ENCODE measurements at places on chromosomes 1 and 21.

DNA sequence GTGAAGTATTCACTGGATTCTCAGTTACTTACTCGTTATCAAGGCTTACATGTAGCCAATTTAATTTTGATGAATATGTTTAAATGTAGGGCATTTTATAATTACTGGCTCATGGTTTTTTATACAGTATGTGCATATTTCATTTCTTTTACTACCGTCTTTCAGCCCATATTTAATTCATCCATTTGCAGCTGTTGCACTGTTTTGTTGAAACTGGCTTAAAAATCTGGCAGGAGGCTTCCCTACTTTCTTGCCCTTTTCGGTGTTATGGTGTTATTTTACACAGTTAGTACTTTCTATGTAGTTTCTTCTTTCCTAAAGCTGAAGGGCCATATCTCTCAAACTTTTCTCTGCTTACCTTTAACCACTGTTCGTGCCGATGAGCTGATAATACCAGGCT, 54.2 kb downstream of the ITSN1 start:
- DNase-seq = no peak

GRCh38 chr1:34190692-34191091, 14.0 kb downstream of the C1orf94 start:
- DNase-seq = no peak

DNA sequence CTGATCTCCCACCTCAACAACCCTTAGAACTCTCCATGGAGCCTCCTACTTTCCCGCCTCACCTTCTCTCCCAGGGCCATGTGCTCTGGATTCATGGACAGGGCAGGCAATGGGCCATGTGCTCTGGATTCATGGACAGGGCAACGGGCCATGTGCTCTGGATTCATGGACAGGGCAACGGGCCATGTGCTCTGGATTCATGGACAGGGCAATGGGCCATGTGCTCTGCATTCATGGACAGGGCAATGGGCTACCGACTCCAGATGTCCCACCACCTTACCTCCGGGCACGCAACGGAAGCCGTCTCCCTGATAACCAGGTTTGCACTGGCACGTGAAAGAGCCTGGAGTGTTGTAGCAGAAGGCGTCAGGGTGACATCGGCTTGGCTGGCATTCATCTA, 53.2 kb downstream of the NID1 start:
- DNase-seq = no peak

- no peak for DNase-seq
These were observed 203.3 kb downstream of the LMX1A start for GRCh38 chr1:165153182-165153581.

DNA sequence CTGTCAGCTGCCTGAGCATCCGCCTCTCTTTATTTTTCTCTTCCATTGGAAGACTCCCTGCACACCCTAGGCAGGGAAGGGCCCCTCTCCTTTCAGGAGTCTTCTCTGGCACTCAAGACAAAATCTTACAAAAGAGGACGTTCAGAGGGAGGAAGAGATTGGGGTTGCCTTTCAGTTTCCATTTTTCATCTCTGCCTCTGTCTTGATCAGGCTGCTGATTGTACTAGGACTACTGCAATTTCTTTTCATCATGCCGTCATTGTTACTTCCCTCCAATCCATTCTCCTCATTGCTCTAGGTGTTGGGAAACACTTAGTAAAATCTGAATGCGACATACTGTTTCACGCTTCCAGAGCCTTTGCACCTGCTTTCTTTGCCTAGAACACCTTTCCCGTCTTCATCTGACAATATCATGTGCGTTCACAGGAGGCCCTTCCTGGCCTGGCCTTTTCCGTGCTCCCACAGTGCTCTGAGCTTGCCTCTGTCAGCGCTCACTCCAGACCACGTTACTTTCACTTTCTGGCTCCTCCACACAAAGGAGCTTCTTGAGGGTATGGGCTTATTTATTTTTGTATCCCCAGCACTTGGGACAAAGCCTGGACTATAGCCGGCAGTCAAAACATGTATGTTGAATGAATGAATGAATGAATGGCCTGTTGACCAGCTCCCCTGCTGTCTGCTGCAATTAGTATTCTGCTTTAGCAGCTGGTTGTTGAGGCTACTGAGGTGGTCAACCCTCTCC, 10.9 kb downstream of the LRRC71 start:
- no peak for DNase-seq

GRCh38 chr1:63448731-63449246, 74.2 kb downstream of the ITGB3BP start:
- DNase-seq = no peak

DNA sequence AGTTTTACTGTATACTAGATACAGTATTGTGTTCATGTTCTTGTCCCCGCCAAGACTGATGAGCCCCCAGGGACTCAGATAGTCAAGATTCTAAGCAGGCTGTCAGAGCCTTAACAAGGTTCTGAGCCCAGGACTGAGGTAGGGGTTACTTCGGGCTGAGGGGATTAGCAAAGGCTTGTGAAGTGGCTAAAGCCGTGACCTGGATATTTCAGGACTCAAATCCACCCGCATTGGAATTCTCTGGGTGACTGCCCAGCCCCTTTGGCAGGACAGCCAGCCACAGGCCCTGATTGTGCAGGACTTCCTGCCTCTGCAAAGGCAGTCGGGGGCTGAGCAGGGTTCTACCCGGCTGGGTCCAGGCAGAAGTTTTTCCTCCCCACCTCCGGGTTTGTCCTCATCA, at the start of gene PLA2G5:
Gene PLA2G5, plus strand, starts transcription at position 321 of the 400 bp plus-strand sequence. CDS start 14,637 bp downstream, outside the sequence.
- no peak for DNase-seq
